SK-N-SH treated with all-trans-retinoic acid at 6 μM for 48 hours (cell line): ENCODE measurements at places on chromosomes 1 and 21.
A peak's percentile ranks its signal among the peaks of the same experiment; 100 is the strongest.

GRCh38 chr1:174077749-174078490 is 55.8 kb upstream of the RC3H1 start:
- no peak for ATAC-seq

DNA sequence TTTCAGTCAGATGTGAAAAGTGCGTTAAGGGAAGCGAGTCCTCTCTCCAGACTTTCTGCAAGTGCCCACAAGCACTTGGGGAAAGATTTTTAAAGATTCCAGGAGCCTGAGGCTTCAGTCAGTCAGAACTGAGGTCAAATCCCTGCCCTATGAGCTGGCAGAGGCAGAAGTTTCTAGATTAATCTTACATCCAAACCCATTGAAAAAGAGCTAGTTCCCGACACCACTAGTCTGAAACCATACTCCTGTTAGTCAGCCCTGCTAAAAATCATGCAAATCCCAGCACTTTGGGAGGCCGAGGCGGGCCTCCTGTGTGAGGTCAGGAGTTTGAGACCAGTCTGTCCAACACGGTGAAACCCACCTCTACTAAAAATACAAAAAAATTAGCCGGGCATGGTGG is 21.0 kb downstream of the RSPH1 start:
- no peak for ATAC-seq

- no peak for ATAC-seq
Observed at GRCh38 chr1:48216941-48217340, 5.6 kb upstream of the SLC5A9 start.

DNA sequence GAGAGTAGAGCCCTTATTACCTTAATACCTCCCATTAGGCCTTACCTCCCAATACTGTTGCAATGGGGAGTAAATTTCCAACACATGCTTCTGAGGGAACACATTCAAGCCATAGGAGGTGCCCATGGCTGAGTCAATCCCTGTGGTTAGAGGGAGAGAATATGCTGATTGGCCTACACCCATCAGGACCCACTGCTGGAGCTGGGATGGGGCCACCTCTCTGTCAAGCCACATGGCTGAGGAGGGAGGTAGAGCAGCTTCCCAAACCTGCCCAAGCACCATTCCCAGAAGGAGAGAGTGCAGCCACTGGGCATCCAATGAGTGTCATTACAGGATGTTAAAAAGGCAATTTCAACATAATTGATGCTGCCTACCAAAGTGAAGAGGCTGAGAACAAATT is 228.1 kb downstream of the C1orf94 start:
- no peak for ATAC-seq

DNA sequence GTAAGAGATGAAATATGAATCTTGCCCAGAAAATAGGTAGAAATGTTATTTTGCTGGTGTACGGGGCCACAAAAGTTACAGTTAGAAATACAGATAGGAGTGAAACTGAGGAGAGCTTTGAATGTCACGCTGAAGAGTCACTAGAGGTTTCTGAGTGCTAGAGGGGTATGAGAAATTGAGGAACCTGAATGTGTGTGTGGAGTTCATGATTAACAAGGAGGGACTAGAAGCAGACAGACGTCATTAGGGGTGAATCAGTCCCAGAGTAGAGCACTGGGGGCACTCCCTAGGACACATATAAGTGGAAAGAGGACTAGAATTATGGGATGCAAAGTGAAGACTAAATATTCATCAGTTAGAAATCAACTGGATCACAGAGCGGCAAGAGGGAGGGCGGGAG is 188.9 kb upstream of the MAP1LC3C start:
- ATAC-seq: no peak

DNA sequence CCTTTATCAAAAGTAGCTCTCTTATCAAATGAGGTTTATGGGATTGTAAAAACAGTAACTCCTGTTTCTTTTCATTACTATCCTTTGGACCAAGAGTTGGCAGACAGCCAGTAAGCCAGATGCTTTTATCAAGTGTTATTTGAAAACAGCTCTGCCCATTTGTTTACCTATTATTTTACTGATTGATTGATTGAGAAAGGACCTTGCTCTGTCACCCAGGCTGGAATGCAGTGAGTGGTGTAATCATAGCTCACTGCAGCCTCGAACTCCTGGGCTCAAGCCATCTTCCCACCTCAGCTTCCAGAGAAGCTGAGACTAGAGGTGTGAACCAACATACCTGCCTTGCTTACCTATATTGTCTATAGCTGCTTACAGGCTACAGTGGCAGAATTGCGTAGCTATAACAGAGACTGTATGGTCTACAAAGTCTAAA is 3.6 kb downstream of the PRKAB2 start:
- ATAC-seq: no peak

- ATAC-seq: no peak
Observed at GRCh38 chr1:167734227-167734626, 12.4 kb downstream of the MPZL1 start.

- peak; percentile 98 for ATAC-seq
Observed at GRCh38 chr1:162696286-162696862, 64.1 kb downstream of the DDR2 start.

- ATAC-seq: no peak
Observed at GRCh38 chr1:29812408-29813135, 576.2 kb downstream of the PTPRU start.

DNA sequence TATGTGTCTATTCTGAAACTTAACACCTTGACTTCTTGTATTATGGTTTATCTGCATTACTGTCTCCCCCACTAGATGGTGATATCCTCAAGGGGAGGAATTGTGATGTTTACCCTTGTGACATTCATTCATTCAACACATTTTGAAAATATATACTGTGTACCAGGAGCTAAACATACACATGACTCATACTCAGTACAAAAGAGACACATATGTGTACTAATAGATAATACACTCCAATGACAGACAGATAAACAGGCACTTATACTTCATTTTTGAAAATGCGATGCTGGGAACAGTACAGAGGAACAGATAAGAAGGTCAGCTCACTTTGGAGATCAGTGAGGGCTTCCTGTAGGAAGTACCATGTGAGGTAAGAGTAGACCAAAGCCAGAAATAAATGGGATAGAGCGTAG is 8.9 kb upstream of the RAB3GAP2 start:
- ATAC-seq: peak; percentile 88

DNA sequence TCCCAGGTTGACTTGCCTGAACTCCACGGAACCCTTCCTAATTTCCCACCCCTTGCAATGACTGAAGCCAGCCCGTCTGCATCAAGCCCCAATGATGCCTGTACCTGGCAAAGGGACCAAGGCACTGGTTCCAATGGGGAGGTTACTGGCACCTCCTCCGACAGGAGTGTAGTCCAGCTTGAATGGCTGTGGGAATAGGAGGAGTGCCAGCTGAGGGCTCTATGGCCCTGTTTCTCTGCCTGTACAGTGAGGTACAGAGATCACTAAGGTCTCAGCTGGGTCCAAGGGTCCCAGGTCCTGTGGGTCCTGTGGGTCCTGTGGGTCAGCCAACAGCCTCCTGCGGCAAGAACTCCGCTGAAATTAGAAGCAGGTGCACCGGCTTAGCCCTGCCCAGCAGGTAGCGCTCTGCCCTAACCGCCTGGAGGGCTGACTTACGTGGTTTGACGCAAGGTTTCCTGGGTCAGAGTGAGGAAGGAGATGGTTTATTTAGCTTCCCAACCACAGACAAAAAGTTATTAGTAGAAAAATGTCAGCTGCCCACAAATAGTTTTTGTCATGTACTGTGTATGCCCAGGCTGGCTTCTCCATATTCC is 9.9 kb upstream of the SPRR4 start:
- no peak for ATAC-seq

- ATAC-seq: no peak
Observed at GRCh38 chr1:183879966-183880365, 75.0 kb downstream of the RGL1 start.

GRCh38 chr1:230849451-230850224 is 18.7 kb downstream of the C1orf198 start:
- peak; percentile 82 for ATAC-seq

DNA sequence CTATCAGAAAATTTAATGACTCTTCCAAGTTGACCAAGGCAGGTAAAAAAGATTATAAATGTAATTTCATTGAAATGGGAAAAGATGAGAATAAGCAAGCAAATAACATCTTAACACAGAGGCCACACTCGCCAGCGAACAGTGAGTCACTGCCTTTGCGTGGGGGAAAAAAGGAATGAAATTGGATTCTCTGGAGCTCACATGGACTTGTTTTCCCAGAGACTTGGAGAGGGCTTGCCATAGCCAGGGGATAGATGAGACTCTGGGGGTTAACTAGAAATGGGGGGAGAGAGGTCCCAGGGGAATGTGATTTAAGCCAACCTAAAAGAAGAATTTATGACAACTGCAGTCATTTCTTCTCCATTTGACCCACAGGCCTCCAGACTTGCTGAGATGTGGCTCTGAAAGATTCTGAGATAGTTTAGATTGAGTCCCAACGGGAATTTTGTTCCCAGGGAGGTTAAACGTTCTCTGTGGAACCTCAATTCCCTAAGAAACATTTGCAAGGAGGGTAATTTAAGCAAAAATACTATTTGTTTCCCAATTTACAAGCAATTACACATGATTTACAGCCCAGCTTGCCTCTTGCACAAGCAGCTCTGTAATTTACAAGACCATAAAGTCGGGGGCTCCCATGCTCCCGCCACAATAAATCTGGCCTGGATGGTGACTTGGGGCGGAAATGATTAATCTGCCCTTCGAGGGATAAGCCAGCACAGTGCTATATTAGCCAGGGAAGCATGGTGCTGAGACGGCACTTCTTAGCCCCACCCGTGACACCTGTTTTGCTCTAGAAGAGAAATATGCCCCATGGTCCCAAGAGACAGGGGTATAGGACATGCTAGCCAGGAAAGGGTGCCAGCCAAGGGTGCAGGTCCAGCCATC is 68.8 kb downstream of the GRIK3 start:
- no peak for ATAC-seq

GRCh38 chr1:195897076-195897475 is 711.2 kb downstream of the KCNT2 start:
- no peak for ATAC-seq

- ATAC-seq: no peak
Observed at GRCh38 chr1:212862111-212862690, 4.1 kb downstream of the FLVCR1 start.

GRCh38 chr21:38669186-38669585 is 136.5 kb upstream of the ETS2 start:
- ATAC-seq: peak; percentile 90

DNA sequence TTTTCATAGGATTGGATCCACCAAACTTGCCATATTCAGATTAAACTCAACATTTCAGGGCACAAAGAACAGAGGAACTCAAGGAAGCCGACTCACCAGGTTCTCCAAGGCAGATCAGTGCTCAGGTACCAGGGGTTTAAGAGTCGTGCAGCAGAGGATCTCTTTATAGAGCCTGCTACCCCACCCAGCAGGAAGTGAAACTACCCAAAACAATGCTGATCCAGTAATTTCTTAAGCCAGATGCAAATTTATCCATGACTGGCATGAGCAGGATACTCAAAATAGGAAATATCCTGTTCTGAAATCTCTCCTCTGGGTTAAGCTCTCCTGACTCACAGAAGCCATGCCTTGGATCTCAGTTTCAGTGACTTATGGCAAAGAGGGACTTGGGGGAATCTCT is at the start of gene SPRR2A:
Gene SPRR2A (minus strand): TSS at position 138 of the 400 bp plus-strand sequence. CDS start 777 bp downstream, outside the sequence.
- no peak for ATAC-seq

DNA sequence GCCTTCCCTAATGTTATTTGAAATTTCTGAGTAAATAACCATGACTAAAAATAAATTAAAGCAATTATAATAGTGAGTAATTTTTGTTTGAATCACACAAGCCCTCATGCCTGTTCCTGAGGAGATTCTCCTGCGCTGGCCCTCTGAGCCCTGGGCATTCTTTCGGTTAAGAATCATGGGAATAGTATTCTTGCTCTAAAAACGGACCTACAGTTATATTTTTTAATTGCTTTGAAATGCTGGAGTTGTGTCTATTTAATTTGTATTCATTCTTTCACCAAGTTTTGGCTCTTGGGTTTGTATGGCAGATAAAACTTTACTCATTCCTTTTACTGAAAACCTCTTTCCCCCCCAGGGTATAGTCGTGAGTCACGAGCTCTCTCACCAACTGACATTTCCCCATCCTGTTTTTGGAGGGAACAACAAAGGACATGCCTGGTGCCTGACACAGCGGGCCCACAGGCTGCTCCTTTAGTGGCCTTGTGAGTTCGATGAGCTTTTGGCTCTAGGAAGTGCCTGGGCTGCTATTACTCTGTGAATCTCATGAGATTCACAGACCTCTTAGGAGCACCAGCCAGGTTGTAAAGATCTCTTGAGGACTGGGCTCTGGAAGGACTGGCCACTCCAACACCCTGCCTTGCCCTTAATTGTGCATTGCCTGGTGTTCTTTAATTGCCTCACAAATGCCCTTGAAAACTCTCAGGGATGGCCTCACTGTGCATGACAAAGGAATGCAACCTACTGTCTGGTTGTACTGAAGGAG is 58.6 kb downstream of the DDR2 start:
- peak; percentile 82 for ATAC-seq

DNA sequence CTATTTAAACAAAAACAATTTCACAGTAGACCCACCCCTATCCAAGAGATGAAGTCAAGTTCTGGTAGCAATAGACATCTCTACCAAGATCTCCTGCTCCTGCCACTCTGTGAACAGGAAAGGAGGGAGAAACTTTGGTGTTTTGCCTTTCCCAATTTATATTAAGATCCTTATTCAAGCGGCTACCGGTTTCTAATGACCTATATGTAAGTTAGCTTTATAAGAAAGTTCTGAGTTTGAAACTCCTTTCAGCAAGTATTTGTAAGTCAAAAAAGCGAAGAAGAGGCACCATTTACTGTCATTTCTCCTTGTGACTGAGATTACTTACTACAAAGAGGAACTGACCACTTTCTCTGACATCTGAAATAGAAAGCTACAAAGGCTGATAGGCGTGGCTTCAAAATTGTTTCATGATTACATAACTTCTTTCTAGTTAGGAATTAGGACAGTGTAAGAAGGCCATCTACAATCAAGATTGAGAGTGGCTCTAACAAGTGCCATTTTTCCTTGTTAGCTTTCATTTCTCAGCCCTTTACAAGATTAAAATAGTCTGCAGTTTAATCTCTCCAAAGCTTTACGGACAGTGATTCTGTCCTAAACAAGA is at the start of gene MNDA:
Gene MNDA (plus strand): TSS at position 448 of the 604 bp plus-strand sequence. CDS start 10,803 bp downstream, outside the sequence.
- ATAC-seq: no peak
